ENCODE measurements at places on chromosomes 16 and 17.

- no peak for DNase-seq
These were observed 98.7 kb downstream of the ABCC12 start for GRCh38 chr16:48057048-48057447.

GRCh38 chr16:86256995-86257394, 253.3 kb upstream of the FOXF1 start:
- DNase-seq: no peak

DNA sequence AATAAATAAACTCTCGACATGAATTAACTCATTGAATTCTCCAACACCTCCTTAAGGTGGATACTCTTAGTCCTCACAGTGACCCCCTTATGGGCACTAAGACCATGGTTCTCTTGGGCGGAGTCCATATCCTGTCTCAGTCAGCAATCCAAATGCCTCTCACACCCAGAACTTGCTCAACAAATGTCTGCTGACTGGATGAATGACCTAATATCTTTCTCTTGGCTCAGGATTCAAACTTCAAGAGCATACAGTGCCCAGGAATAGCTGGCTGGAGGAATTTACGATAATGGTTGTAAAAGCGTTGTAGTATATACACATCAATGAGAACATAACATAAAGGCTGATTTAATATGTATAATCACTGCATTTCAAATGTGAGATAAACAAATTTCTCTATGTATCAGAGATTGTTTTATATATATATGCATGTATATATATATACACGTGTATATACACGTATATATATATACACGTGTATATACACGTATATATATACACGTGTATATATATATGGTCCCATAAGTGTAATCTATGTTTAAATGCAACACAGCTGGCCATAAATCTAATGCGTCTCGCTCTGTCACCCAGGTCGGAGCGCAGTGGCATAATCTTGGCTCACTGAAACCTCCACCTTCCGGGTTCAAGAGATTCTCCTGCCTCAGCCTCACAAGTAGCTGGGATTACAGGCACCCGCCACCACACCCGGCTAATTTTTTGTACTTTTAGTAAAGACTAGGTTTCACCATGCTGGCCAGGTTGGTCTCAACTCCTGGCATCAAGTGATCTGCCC, 6.5 kb upstream of the UBB start:
- DNase-seq: peak; percentile 24

- DNase-seq: no peak
These were observed 32.6 kb upstream of the SHISA9 start for GRCh38 chr16:12868788-12869187.

DNA sequence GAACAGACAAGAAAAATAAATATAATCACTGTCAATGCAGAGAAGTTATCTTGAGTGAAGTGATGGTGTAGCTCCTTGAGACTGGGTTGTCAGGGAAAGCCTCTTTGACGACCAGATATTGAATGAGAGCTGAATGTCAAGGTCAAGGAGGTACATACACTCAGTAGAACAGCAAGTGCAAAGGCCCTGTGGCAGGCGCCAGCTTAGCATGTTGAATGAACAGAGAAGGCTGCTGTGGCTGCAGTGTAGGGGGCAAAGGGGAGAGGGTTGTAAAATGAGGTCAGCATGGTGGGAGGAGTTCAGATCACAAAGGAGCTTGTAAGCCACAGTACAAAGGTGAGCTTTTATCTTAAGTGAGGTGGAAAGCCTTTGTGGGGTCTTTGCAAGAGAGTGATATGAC, 111.5 kb downstream of the ZFHX3 start:
- no peak for DNase-seq

- peak; percentile 85 for DNase-seq
These were observed 4.0 kb downstream of the LYRM1 start for GRCh38 chr16:20904507-20905081.

- no peak for DNase-seq
These were observed 29.5 kb downstream of the PLCD3 start for GRCh38 chr17:45102856-45103255.

DNA sequence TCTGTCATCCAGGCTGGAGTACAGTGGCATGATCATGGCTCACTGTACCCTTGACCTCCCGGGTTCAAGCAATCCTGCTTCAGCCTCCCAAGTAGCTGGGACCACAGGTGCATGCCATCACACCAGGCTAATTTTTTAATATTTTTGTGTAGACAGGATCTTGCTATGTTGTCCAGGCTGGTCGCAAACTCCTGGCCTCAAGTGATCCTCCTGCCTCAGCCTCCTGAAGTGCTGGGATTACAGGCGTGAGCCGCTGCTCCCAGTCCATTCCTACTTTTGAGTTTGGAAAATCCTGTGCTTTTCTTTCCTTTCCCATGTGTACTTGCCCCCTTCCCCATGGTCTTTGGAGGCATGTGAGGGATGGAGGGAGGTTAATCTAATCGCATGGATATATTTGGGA, 60.0 kb downstream of the MSI2 start:
- DNase-seq: no peak
